ENCODE measurements at places on chromosomes 5 and 9.

GRCh38 chr9:107228496-107229039 lies 54.5 kb upstream of the RAD23B start:
- no peak for DNase-seq

GRCh38 chr5:177380805-177381126 lies 3.5 kb upstream of the SLC34A1 start:
- DNase-seq = no peak

DNA sequence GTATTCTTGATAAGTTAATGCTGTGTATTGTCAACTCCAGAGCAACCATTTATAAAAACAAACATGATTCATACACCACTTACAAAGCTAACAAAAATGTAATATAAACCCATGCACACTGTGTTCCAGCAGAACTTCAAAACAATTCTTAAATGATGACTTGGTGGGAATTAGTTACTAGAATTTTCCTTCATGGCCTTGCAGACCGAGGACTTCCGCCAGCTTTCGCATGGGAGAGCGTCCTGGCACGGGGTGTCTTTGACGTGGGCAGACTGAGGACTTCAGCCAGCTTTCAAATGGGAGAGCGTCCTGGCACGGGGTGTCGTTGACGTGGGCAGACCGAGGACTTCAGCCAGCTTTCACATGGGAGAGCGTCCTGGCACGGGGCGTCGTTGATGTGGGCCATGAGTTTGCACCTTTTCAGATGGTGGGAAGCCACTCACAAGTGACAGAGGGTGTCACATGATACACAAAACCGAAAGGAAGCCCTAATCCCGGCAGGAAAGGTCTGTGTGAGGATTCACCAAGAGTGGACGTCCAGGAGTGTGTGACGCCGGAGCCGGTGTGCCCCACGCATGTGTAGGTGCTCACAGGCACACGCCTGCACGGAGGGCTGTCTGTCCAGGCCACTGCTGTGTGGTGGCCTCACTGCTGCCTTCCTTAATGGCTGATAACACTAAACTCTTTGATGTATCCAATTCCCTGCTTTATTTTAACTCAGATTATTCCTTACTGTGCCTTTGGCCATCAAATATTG lies 211.3 kb upstream of the IRX4 start:
- DNase-seq = no peak

GRCh38 chr9:116717150-116717549 lies 30.0 kb downstream of the TRIM32 start:
- DNase-seq = no peak
